ENCODE measurements at places on chromosomes 3 and 15.

DNA sequence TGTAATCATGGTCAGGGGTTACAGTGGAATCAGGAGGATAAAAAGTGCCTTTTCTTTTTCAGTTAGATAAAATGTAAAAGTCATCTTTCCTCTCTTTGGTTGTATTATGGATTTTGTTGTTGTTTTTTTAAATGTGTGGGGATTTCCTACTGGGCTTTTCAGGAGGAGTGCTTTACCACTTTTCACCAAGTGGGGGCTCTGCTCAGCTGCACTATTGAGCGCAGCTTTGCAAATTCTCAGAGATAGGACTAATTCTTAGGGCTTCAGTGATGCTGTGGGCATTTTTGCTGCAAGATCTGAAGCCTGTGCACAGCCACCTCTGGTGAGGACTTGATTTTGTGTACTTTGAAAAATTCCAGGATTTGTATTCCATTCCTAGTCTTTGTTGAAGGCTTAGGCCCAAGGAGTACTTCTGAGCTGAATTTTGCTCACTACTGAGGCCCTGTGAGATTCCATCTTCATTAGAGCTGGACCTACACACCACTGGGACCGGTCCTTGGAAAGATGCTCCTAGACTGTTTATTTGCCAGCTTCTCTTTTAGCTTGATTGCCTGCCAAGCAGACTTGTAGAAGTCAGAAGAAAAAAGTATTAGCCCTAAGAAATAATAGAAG is 7.5 kb downstream of the GNB5 start:
- no peak for DNase-seq

DNA sequence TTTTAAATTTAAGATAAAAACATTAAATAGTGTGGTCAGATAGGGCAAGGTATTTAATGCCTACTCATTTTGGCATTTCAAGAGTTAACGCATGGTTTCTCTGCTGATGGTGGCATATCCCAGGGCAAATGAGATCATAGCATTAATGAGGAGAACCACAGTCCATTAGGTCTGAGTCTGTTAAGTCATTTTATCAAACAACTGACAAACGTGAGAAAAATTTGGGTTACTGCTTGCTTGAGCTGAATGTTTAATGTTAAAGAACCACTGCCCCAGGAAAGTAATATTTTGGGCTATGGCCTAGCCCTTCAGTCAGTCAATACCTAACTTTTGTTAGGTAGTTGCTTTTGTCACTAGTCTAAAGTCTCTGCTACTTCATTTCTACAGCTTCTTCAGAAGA is 37.9 kb upstream of the SLC2A2 start:
- DNase-seq, result no peak

DNA sequence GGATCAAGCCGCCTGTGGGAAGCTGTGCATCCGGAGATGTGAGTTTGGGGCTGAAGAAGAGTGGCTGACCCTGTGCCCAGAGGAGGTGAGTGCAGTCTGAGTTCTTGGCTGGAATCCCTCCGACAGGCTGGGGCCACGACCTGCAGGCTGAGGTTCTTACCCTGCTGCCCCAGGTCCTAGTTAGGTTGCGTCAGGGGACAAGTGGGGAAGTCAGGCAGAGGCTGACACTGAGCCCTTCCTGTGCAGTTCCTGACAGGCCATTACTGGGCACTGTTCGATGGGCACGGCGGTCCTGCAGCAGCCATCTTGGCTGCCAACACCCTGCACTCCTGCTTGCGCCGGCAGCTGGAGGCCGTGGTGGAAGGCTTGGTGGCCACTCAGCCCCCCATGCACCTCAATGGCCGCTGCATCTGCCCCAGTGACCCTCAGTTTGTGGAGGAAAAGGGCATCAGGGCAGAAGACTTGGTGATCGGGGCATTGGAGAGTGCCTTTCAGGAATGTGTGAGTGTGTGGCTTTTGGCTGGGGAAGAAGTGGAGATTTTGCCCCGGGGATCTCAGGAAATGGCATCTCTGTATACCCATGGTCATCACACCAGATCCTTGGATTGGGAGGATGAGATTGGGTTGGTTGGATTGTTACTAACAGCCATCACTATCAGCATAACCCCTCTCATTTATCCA is 1.3 kb downstream of the PPM1M start:
- DNase-seq, result no peak

GRCh38 chr15:33119273-33119672 is 75.2 kb downstream of the FMN1 start:
- DNase-seq, result no peak

GRCh38 chr3:52441091-52441771 is 3.7 kb downstream of the SEMA3G start:
- DNase-seq, result no peak

DNA sequence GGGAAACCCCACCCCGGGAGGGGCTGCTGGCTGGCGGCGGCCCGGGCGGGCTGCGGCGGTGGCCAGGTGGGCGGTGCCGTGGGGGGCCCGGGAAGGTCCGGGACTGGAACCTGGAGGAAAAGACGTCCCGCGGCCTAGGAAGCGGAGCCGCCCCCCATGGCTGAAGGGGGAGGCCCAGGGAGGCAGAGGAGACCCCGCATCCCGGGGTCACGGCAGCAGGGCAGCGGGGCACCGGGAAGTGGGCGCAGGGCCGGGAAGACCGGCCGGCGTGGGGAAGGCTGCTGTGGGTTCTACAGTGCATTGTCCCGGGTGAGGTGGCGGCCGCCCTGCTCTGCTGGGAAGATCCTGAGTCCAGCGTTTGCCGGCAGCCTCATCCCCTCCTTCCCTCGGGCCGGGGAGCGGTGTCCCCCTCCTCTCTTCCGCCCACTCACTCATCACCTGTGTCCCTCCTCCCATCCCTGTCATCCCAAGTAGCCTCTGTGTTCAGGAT is 525 bp upstream of the FSTL1 start:
- no peak for DNase-seq

DNA sequence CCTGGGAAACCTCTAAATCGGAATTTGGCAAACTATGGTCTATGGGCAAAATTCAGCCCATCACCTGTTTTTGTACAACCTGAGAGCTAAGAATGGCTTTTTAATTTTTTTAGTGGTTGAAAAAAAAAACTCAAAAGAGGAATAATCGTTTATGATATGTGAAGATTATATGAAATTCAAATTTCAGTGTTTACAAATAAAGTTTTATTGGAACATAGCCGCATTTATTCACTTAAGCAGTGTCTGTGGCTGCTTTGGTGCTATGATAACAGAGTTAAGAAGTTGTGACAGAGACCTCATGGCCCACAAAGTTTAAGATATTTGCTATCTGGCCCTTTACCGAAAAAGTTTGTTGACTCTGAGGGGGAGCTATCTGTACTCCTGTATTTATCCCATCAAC is 36.4 kb upstream of the LACTB start:
- no peak for DNase-seq

GRCh38 chr3:134817297-134817696 is 22.2 kb downstream of the EPHB1 start:
- DNase-seq, result no peak

DNA sequence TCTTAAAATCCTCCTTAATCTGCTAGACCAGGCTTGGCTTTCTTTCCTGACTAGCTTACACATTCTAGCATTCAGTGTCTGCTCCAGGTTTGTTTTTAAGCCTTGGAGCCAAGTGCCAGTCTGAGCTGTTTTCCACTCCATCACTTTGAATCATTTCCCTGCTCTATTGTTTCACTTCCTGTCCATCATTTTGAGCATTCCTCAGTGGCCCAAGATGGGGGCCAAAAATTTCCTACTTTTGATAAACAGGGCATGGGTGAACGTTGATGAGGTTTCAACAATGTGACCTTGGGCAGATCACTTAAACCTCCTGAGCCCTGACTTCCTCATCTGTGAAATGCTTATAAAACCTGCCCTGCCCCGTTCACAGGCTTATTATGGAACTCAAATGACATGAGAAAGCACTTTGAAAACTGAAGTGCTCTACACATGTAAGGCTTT is 4.4 kb downstream of the CYP19A1 start:
- no peak for DNase-seq

GRCh38 chr3:50591196-50591741 is 20.3 kb downstream of the CISH start:
- DNase-seq, result no peak

DNA sequence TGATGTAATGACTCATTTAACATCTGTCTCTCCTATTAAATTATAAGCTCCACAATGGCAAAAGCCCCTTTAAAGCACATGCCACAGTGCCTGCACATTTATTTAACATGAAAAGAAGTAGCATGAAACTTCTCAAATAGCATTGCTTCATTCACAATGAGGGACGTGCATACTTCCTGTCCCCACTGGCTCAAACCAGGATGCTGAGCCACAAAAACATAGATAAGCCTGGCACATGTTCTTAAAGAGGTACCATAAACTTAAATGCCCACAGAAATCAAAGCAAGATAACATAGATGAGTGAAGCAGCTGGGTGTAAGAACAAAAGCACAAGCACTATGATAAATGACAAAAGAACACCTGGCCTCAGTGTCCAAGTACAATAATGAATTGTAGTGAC is 3.8 kb downstream of the TP53BP1 start:
- no peak for DNase-seq

- no peak for DNase-seq
Measured at GRCh38 chr3:105274958-105275357, 91.8 kb upstream of the ALCAM start.

GRCh38 chr15:78977591-78978347 is 32.9 kb upstream of the CTSH start:
- no peak for DNase-seq

DNA sequence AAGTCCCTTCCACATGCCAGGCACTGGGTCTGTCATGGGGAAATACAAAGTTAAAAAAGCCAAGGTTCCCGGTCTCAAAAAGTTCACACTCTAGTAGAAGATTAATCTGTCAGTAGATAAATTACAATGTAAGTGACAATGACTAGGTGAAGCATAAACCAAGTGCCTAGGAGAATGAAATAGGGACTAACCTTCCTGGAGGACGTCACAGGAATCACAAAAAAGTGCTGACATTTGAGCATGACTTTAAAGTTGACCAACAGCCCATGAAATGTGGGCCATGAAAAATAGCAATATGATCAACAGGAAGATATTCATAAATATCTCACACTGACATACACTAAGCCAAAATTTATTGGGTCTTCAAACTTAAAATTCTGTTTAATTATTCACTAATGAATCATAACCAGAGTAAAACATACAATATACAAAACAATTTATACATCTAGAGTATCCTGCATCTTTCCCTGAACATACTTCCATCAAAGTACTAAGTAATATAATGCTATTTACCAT is 20.0 kb downstream of the COPS2 start:
- DNase-seq, result no peak

DNA sequence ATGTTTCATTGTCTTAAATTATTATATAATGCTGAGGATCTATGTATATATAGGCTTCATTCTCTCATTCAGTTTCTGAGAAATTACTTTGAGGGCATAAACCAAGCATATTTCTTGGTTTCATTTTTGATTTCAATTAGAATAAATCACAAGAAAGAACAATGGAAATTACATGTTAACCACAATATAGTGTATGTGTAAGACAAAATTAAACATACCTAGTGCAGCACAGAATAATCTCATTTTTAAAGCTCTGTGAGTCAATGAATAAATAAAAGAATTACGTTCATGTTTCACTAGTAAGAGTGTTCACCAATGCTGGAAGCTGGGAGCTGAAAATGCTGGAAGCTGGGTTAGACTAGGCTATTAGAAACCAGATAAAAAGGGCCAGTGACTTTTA is 72.8 kb downstream of the UBE3A start:
- no peak for DNase-seq

DNA sequence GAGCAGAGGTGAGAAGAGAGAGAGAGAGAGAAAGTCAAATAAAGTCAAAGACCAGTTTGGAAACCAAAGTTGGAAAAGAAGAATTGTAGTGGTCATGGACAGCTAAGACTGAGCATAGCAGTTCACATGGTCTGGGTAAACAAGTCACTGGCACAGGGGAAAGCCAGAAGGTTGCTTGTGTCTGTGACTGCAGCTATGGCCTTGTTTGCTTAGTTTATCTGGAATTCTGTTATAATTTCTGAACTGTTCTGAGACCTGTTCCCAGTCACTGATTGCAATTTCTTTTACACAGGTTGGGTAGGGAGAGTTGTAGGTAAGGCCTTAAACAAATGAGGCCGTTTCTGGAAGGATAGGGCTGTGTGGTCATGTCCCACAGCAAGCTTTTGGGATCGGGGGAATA is 43.4 kb upstream of the MYZAP start:
- DNase-seq, result no peak

DNA sequence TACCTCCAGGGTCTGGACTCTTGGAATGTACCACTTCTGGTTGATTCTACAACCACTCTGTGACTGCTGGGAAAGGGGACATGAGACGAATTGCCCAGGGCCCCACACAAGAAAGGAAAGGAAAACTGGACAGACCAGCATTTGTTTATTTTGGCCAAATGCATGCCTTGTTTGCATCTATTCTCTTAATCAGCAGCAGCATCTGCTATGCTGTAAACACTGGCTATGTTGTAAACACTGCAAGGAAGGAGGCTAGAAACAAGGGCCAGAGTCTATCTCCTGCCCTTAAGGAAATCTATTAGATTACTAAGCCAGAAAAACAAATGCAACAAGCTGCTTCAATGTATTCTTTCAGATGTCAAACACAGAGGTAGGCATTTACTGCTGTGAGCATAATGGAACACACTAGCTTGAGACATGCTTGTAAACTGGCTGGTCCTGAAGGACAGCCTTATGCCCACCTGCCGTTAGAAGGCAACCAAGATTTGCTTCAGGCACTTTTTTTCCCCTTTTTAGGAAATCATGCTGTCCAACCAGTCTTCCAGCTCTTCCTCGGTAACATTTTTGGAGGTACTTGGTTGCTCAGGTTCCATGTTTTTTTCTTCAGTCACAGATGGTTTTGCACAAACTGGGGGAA is 102.1 kb upstream of the CHRM5 start:
- no peak for DNase-seq

DNA sequence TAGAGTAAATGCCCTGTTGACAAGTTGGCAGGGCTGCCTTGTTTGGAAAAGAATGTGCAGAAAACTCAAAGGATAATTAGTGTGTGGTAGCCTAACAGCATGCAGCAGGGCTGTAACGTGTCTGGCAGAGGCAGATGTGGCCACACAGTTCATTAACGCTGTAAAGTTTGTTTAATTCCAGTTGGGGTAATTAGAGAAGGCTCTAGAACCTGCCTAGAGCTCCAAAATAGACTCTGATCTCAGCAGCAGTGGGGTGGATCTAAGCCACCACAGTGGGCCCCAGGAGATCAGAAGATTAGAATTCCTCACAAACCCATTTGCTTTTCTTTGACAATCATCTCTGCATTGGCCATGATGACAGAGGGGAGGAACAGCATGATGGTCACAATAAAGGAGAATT is 65.1 kb upstream of the LEKR1 start:
- DNase-seq, result no peak

All from activated T-cell treated with anti-CD3 and anti-CD28 coated beads for 48 hours (primary cell).